ENCODE measurements at places on chromosomes 13 and 19.
A peak's percentile ranks its signal among the peaks of the same experiment; 100 is the strongest.

GRCh38 chr13:41029629-41030028, 10.5 kb upstream of the ELF1 start:
- no peak for DNase-seq

DNA sequence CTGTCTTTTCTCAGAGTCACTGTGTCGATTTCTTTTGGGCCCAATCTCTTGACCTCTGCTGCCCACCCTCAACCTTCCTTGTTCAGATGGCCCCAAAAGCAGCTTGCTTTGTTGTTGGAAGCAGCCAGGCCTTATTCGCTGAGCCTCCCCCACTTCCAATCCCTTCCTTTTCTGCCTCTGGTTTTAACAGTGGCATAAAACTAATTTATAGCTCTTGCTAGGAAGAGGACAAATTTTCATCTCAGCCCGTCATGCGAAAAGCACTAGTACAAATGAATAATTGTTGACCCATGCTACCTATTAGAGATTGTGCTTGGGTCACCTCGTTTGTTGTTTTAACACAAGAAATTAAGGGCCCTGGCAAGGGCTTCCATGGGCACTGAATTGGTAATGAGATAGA, 51.1 kb downstream of the SIAH3 start:
- DNase-seq: no peak

DNA sequence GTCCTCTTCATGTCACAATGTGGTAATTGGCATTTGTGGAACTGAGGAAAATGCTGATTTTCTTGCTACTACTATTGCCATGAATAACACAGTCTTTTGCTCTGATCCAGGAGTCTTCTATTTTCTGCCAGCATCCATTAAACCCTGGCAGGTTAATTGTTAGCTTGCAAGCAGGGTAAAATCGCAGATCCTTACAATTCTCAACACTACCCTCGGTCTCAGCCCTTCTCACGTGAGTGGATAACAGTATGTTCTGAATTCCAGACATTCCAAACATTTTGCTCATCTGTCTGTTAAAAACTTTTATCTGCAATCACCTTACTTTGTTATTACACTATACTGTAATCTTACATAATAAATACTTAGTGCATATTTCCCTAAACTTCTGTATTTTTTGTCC, 251.3 kb upstream of the ATXN8OS start:
- no peak for DNase-seq

- DNase-seq: no peak
These were observed 171.6 kb upstream of the ZNF507 start for GRCh38 chr19:32173836-32174235.

DNA sequence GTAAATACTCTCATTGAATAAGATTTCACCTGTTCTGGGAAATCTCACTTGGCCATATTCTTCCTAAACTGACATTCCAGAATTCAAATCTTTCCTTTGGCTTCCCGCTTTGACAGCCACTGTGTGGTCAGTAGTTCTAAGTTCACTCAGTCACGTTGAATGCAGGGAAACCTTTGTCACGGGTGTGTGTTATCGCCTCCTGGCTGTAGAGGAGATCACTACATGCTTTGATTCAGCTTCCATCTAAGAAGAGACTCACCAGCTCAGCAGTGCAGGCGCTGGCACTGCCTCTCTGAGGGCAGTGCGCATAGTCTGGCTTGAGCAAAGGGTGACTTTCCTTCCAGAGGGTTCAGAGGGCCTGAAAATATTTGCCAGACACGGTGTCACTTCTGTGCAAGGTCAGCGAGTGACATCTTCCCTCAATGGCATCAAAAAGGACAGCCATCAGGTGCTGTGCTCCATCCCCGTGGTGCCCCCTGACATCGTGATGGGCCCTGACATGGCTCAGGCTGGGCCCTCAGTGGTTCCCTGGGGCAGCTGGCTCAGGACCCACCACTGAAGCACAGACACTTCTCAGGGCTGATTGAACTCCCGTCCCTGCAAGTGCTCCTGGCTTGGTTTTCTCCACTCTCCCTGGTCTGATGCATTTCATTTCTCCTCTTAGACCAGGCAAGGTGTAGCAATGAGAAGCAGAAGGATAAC, 635.4 kb upstream of the ARGLU1 start:
- no peak for DNase-seq

- DNase-seq: no peak
These were observed 38.3 kb downstream of the NDFIP2 start for GRCh38 chr13:79519255-79519654.

GRCh38 chr19:54448040-54448773, 792 bp upstream of the LENG8 start:
- DNase-seq: peak; percentile 35

DNA sequence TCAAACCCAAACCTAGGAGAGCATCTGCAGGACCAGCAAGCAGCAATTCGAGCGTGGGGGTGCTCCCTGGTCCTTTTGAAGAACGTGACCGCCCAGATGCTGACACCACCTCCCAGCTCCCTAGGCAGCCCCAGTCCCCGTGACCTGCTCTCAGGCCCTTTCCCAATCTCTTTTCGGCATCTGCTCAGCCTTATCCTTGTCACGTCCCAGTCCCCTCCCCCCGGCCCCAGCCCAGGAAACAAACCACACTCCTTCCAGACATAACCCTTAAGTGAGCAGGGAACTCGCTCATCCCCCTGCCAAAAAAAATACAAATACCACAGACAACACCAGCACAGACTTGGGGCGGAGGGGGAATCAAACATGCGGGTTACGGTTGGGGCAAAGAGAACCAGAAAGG, 3.3 kb downstream of the MLLT1 start:
- no peak for DNase-seq

DNA sequence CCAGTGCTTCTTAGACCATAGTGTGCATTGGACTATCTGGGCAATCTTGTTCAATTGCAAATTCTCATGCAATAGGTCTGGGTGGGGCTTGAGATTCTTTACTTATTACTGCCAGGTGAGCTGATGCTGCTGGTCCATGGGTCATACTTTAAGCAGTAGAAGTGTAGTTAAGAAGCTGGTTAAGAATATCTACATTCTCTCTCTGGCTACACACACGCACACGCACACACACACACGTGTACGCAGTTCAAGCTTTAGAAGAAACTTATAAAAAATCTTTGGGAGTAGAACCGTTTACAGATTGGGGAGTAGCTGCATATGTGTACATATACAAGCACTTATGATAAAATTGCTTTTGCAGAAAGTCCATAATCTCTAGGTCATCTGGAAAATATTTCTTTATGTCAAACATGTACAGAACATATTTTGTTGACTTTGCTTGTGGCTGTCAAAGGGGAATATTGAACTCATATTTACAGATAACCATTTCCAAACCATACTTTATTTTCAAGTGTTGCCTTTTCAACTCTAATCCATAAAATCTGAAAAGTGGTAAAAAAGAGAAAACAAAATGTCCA, 99.7 kb downstream of the GPC6 start:
- no peak for DNase-seq

GRCh38 chr13:22925881-22926747, 254.7 kb upstream of the SGCG start:
- no peak for DNase-seq

- DNase-seq: no peak
These were observed 20.2 kb upstream of the PGLS start for GRCh38 chr19:17491287-17491686.

DNA sequence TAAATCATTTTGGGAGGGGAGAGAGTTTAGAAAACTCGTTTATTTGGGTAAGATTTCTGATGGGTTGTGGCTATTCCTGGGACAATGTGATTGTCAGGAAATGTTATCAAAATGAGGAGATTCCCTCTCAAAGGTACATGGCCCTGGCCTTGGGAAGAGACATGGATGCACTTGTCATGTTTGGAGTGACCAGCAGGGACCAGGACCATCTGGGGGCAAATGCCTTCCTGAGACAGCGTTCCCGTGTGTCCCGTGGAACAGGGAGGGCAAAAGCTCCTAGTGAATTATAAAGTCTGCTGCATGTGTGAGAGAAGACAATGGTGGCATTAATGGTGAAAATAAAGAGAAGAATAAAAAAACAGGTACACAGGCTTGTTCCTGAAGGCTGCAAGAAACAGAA, 317.3 kb downstream of the ZNF536 start:
- DNase-seq: no peak

DNA sequence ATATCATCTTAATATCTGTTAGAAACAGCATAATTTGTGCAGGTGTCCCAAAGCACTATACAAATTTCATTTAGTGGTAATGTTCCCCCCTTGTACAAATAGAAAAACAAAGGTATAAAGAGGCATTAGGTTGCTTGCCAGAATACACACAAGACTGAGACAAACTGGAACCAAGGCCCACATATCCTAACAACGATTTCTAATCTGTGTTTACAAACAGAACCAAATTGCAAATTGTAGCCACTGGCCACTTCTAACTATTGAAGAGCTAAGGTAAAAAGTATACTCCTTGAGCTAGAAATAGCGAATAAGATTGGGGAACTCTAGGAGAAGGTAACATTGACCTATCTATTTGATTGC, 526.1 kb downstream of the KLF12 start:
- no peak for DNase-seq

- no peak for DNase-seq
These were observed 41.0 kb upstream of the SPACA7 start for GRCh38 chr13:112335135-112335534.

DNA sequence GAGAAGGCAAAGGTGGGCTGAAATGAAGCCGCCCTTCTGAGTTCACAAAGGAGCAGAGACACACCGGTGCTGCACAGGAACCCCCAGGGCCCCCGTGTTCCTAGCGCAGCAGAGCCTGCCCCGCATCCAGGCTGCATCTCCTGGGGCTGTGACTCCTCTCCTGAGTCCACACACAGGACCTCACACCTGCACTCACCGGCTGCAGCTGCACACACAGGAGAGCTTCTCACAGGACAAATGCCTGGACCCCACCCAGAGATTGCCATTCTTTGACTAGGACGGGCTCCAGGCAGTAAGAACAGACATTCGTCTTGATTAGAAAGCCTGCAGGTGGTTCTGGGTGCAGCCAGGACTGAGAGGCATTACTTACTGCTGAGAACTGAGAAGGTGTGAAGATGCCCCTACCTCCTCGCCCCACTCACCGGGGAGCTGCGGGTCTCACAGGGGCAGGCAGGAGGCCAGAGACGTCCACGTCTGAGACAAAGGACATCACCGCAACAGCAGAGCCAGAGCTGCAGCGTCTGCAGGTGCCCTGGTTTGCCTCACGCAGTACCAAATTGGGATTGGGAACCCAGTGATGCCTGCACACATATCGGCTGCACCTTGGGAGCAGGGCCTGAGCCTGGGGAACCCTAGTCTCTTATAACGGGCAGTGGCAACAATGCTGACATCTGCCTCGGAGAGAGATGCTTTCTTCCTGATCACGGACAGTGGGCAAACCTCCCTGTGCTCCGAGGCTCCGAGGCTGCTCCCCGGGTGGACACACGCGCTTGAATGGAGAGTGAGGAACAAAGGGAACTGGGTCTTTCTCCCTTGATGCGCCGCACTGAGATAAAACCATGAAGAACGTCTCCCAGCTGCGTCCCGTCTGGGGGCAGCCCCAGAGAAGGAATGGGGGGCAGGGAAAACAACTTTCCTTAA, 50.4 kb downstream of the RASA3 start:
- no peak for DNase-seq

DNA sequence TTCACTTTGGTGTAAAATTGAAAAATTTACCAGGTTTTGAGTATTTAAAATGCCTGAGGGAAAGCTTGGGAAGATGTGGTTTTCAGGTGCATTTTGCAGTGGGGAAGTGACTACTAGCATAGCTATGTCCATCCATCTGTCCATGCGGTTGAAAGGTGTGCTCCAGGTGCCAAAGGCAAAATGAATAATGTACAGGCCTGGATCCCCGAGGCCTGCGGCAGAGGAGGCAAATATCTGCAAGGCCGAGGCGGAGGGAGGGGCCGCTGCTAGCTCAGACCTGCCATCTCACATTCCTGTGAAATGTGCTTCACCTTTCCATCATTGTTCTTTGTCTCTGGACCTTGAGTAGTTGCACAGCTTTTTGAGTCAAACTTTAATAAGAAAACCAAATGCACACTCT, 65.5 kb downstream of the ERCC5 start:
- no peak for DNase-seq

- DNase-seq: no peak
These were observed 423.4 kb downstream of the RFC3 start for GRCh38 chr13:34241332-34241731.

DNA sequence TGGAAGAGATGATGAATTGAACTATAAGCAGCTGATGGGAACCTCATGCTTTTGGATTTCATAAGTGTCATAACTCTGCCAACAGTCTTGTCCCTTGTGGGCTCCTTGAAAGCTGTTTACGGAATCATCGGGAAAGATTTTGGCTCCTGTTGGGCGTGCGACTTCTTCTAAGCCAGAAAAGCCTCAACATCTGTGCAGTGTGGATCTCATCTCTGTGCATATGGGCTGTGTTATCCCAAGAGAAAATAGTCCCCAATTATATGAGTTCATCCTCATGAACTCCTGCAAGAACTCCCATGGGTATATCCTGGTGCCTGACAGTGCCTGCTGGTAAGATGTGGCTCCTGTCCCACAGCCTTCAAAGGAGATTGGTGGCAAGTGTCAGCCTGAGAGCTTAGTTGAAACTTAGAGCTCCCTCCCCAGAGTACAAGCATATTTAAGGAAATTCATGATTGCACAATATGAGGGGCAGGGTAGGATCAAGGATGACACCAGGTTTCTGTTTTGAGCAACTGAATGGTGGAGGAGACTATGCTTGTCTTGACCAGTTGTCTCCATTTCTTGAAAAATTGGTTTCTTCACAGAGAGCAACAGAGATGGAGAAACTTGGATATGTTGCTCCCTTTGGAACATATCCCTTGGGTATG, 243.5 kb downstream of the ITGBL1 start:
- DNase-seq: no peak

- DNase-seq: no peak
These were observed 80.1 kb downstream of the IPO5 start for GRCh38 chr13:98033277-98034247.

DNA sequence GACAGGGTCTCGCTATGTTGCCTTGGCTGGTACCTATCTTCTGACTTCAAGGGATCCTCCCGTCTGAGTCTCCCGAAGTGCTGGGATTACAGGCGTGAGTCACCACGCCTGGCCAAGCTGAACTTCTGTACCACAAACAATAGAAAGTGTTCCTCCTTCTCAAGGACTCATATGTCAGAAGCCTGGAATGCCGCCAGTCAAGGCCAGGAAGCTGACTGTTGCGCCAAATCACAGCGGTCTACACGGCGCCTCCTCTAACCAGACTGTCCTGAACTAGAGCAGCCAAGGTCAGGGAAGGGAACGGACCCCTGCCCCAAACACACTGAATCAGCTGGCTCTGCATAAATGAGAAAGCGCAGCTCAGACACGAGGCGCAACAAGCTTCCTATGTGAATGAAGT, 14.6 kb downstream of the RAB20 start:
- no peak for DNase-seq

Data from stimulated activated CD4-positive, alpha-beta T cell treated with anti-CD3 and anti-CD28 coated beads, Interleukin-1b, Interleukin-23, amount 100 ng/mL, for 48 hours (primary cell).